Hematopoietic multipotent progenitor cell treated with erythropoietin and hydrocortisone succinate and interleukin-3 and kit ligand, for 17 days (in vitro differentiated cells): ENCODE measurements at places on chromosomes 7 and 10.

GRCh38 chr10:79374312-79375191 lies 27.3 kb downstream of the PPIF start:
- peak; percentile 74 for DNase-seq

- no peak for DNase-seq
Measured at GRCh38 chr7:116097365-116098009, 66.9 kb upstream of the TFEC start.

DNA sequence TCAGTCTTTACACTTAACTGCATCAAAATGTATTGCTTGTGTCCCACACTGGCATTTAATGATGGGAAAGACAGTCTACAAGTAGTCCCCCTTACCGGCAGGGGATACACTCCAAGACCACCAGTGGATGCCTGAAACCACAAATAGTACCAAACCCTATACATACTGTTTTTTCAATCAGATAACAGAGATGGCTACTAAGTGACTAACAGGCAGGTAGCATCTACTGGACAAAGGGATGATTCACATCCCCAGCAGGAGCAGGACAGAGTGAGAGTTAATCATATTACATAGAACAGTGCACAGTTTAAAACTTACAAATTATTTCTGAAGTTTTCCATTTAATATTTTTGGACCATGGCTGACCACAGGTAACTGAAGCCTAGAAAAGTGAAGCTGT lies 13.2 kb downstream of the TMEM243 start:
- no peak for DNase-seq

GRCh38 chr10:79505829-79506228 lies 6.5 kb upstream of the EIF5AL1 start:
- DNase-seq, result no peak

DNA sequence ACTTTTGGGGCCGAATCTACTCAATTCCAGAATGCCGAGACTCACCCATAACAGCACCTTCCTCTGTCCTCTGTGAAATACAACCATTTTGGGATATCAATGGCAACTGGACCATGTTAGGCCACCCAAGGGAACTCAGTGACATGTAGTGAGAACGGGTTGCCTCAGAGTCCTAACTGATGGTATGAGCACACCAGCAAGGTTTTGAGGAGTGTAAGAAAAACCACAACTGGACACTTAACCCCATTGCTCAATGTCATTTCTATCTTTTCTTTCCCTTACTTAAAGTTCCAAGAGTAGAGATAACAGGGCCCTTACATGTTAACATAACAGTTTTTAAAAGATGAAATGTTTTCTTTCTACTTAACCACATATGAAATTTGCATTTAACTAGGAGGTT lies 67.1 kb downstream of the TNS3 start:
- DNase-seq, result no peak

GRCh38 chr10:43904844-43905243 lies 256.2 kb upstream of the ZNF32 start:
- no peak for DNase-seq

GRCh38 chr10:28215930-28216329 lies 86.9 kb downstream of the MPP7 start:
- DNase-seq, result no peak

GRCh38 chr10:11528286-11528685 lies 83.2 kb downstream of the USP6NL start:
- DNase-seq, result no peak

GRCh38 chr7:80732630-80733029 lies 94.2 kb downstream of the CD36 start:
- peak; percentile 31 for DNase-seq

DNA sequence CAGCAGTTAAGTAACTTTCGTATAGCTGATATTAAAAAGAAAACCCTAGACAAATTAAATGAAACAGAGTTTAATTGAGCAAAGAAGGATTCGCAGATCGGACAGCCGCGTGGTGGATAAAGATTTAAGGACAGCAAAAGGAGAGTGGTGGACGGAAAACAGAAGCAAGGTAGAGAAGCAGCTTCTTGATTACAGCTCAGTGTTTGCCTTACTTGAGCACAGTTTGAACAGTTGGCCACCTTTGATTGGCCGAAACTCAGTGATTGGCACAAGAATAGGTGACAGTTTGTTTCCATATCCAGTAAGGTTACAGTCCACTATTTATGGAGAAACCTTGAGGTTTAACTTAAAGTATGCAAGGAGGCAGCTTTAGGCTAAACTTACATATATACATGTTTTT lies 231.7 kb downstream of the GALNT17 start:
- no peak for DNase-seq

- DNase-seq, result no peak
Measured at GRCh38 chr7:66778201-66778600, 37.7 kb downstream of the RABGEF1 start.

- DNase-seq, result no peak
Measured at GRCh38 chr10:86648704-86649427, 5.5 kb upstream of the OPN4 start.

DNA sequence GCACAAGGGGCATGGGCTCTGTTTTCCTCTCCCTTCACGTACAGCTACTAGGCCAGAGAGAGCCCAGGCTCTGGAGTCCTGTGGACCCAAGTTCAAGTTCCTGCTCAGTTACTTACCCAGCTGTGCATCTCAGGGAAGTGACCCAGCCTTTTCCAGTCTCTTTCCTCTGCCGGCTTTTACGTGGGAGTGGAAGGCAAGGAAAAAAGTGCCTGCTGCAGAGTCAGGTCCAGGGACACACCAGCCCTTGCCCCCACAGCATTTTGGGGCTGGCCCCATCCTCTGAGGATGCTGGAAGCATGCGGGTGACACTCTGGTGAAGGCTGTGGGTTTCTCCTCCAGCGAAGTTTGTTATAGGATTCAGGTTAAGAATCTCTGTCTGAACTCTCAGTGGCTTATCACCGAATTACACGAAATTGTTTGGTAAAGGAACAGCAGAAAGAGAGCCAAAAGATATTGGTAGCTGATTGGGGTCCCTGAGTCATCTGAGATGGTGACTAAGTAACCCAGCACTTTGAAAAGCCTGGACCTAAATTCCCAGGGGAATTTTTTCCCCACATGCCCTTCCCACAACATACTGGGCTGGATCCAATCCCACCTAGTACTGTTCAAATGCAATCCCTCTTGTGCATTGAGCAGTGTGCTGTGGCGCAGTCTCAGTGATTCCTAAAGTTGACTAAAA lies 424.3 kb downstream of the RPS24 start:
- DNase-seq, result no peak

GRCh38 chr10:11010582-11010981 lies 7.1 kb upstream of the CELF2 start:
- DNase-seq, result no peak

- DNase-seq, result no peak
Measured at GRCh38 chr10:43890124-43890523, 241.4 kb upstream of the ZNF32 start.

GRCh38 chr7:74625446-74625845 lies 32.1 kb upstream of the GTF2I start:
- DNase-seq, result peak; percentile 13

- no peak for DNase-seq
Measured at GRCh38 chr7:96499532-96499931, 177.6 kb upstream of the SLC25A13 start.
